Inflammatory macrophage (primary cell): ENCODE measurements at places on chromosomes 16 and 17.

DNA sequence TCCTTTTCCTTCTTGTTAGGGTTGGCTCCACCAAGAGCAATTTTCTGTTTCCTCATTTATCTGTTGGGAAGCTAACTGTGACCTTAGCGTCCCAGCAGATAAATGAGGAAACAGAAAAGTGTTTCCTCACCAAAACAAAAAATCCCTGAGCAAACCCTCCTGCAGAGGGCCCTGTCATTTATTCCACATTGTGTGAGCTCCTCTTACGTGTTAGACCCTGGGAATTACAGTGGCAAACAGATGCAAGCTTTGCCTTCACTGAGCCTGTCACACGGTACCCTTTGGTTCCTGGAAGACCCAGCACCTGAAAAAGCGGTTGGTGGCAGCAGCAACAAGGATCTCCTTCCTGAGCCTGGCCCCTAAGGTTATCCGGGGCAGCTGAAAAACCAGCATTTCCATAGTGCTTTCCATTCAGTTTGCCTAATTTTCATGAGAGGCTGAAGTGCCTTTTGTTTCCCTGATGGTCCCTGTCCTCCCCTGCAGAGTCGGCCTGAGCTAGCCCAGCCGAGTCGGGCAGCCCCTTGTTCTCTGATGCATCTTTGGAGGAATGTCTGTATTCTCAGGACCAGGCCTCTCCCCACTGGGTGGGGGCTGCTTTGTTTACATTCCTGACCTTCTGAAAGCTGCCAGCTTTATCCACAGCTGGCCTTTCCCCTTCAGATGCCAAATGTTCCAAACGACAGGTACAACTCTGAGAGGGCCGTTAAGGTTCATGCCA is 34.7 kb downstream of the YPEL2 start:
- peak; percentile 74 for DNase-seq

DNA sequence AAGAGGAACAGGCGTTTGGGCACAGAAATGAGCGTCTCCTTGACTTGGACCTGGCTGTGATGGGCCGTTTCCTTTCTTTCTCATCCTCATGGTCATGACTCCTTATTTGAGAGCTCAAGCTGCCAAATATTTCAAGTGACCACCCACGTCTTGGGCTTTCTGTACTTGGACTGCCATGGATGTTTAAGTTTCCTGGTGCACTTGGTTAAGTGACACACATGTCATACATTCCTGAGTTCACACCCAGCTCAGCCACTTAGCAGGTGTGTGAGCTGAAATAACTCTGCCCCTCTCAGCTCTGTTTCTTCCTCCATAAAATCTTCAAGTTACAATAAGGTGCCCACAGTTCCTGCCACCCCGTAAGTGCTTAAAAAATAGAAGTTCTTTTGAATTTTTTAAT is 114.5 kb downstream of the CLEC16A start:
- no peak for DNase-seq

- DNase-seq, result no peak
These were observed 53.6 kb downstream of the CDH11 start for GRCh38 chr16:65068151-65068740.

- DNase-seq, result peak; percentile 76
These were observed 192.4 kb upstream of the GSE1 start for GRCh38 chr16:85420501-85421337.

DNA sequence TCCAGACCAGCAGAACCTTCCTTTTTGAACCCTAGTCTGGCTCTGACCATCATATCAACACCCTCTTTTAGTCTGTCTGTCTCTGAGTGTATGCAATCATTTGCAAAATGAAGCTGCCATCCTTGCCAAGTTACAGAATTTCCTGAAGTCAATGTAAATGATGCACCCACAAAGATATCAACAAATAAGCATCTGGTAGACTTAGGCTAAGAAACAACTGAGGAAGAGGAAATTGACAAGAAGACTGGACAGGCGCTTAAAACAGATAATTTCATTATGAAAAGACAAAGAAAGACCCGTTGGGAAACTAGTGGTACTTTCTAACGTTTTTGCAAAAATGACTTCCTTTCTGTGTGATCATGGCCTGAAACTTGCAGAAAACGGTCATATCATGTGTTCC is 24.7 kb upstream of the CIITA start:
- DNase-seq, result peak; percentile 59

DNA sequence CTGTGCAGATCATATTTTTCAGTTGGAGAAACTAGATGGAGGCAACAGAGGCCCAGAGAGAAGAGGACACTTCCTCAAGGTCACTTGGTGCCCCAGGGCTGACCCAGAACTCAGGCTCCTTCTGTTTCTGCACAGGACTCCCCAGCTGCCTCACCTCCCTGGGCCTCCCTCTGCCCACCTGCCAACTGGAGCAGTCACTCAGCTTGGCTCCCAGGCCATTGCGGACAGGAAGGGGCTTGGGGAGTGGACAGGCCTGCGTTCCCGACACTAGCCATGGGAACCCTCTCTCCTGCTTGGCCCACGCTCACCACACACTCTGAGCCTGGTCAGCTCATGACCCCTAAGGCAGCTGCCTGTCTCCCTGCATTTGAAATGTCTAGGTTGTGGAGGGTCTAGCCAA is 78.1 kb upstream of the BRD7 start:
- DNase-seq, result no peak

DNA sequence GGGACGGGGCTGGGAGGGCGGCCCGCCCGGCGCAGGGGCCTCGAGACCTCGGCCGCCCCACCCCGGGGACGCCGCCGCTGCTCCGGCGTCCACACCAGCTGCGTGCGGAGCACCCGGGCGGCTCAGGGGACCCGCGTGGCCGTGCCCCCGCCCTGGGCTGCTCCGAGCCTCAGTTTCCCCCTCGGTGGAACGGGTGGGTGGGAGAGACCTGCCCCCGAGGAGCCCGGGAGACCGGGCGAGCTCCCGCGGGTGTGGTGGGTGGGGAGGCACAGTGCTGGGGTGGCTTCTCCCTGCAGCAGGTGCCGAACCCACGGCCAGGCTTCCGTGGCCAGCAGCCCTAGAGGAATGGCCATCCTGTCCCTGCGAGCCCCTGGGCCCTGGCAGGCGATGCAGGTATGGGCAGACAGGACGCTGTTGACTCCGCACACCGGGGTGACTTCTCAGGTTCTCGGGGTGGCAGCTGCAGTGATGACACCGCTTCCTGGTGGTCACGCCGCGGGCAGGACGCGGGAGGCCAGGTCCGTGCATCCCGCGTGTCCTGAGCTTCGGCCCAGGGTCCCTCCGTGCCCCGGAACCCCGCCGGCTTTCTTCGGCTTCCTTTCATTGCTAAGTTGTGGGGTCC is 677 bp downstream of the DEF8 start:
- DNase-seq, result no peak

GRCh38 chr17:80861892-80862291 is 129.7 kb upstream of the CHMP6 start:
- DNase-seq, result no peak

GRCh38 chr16:86931410-86931941 is 353.1 kb downstream of the FOXL1 start:
- no peak for DNase-seq

GRCh38 chr17:34253139-34253525 is 2.0 kb upstream of the CCL2 start:
- no peak for DNase-seq

- no peak for DNase-seq
These were observed 44.5 kb downstream of the CUEDC1 start for GRCh38 chr17:57910462-57911420.

DNA sequence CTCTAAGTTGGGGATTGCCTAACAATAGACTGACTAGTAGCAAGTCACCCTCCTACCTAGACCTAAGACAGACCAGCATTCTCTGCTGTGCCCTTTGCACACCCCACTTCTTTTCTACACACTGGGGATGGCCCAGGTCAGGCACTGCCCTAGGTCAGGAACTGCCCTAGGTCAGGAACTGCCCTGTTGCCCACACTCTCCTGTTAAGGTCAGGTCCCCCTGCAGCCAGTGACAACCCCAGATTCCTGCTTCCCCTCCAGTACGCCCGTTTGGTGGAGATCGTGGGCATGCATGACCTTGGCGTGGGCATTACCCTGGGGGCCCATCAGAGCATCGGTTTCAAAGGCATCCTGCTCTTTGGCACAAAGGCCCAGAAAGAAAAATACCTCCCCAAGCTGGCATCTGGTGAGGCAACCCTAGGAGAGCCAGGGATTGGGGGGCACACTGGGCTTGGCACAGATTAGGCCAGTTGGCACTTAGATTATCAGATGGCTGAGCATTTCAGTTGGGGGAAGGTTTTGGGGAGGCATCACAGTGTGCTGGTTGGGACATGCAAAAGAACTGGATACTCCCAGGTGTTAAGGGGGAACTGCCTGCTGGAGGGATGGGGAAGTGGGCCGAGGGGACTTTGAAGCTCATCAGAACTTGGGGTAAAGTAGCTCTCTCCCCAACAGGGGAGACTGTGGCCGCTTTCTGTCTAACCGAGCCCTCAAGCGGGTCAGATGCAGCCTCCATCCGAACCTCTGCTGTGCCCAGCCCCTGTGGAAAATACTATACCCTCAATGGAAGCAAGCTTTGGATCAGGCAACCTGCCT is 1.7 kb downstream of the ACADVL start:
- DNase-seq, result no peak

DNA sequence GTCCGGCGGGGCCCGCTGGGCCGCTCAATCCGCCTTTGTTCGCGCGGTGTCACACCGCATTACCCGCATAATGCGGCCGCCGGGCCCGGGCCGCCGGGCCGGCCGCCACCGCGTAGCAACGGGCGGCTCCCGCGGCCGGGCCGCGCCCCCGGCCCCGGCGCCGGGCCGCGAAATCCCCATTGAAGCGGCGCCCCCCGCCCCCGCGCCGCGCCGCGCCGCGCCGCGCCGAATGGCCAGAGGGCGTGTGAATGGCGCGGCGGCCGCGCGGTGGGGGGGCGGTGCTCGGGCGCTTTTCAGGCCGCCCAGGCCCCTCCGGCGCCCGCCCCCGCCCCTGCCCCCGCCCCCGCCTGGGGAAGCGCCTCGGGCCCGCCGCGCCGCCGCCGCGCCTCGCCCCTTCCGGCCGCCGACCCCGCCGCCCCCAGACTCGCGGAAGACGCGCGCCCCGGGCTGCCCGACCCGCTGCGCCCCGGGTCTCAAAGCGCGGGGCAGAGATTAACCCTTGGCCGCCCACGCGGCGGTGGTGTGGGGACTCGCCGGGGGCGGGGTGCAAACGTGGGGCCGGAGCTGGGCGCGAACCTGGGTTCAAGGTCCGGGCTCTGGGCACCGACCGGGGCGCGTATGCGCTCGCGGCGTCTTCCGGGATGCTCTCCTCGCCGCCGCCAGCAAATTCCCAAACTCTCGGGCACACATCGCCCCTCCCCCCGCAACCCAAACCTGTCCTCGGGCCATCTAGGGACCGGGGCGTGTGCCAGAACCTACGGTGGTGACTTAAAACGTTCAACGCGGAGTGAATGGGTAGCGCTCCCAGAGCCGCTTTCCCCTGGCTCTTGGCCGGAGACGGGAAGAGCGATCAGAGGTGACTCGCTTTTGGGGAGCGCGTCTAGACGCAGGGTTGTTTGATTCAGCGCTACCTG is 46.7 kb downstream of the WNT3 start:
- no peak for DNase-seq

DNA sequence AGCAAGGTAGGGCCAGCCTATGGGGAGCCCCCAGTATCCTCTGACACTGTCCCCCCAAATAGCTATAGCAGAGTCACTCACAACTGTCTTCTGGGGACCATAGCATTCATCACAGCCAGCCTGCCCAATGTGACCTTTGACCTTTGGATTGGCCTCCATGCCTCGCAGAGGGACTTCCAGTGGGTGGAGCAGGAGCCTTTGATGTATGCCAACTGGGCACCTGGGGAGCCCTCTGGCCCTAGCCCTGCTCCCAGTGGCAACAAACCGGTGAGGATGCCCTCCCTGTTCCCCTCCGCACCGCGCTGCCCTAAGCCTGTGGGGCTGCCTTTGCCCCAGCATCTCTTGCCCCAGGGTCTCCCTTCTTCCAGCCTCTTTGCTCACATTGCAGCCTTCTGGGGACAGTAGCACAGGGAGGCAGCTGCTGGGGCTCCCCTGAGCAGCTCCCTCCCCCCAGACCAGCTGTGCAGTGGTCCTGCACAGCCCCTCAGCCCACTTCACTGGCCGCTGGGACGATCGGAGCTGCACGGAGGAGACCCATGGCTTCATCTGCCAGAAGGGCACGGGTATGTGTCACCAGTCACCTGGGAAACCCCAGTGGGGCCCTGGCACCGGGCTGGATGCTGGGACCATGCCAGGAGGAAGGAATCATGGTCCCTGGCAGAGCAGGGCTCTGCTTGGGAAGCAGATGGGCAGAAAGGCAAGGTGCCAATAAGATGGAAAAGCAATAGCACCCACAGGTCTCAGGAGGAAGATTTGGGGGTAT is 61.1 kb downstream of the MRC2 start:
- no peak for DNase-seq

GRCh38 chr16:86012221-86012620 is 113.3 kb downstream of the IRF8 start:
- DNase-seq, result no peak

DNA sequence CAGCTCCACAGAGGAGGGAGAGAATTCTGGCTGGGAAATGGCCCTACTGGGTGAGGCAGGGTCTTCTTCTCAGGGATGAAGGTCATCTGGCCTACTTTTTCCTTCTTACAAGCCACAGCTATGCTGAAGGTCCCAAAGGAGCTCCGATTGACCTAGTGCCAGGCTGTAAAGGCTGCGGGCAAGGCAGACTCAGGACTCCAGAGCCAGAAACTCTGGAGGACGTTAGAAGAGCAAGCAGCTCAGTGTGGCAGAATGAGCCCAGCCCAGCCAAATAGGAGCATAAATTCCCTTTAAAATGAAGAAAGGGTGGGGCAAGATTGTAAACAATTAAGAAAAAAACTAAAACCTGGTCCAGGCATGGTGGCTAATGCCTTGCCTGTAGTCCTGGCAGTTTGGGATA is 20.1 kb upstream of the CNOT1 start:
- no peak for DNase-seq

DNA sequence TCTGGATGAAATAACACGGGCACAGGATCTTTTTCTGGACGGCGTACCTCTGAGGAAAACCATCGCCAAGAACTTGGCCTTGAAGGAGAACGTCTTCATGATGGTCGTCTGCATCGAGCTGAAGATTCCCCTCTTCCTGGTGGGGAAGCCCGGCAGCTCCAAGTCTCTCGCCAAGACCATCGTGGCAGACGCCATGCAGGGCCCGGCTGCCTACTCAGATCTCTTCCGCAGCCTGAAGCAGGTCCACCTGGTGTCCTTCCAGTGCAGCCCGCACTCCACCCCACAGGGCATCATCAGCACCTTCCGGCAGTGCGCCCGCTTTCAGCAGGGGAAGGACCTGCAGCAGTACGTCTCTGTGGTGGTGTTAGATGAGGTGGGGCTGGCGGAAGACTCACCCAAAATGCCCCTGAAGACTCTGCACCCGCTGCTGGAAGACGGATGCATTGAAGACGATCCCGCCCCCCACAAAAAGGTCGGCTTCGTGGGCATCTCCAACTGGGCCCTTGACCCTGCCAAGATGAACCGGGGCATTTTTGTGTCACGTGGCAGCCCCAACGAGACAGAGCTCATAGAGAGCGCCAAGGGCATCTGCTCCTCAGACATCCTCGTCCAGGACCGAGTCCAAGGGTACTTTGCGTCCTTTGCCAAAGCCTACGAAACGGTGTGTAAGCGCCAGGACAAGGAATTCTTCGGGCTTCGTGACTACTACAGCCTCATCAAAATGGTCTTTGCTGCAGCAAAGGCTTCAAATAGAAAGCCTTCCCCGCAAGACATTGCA is 68.3 kb upstream of the ENDOV start:
- DNase-seq, result no peak

- no peak for DNase-seq
These were observed 95.9 kb downstream of the OR1D5 start for GRCh38 chr17:2967515-2967914.
